ENCODE measurements at places on chromosomes 4 and X.

DNA sequence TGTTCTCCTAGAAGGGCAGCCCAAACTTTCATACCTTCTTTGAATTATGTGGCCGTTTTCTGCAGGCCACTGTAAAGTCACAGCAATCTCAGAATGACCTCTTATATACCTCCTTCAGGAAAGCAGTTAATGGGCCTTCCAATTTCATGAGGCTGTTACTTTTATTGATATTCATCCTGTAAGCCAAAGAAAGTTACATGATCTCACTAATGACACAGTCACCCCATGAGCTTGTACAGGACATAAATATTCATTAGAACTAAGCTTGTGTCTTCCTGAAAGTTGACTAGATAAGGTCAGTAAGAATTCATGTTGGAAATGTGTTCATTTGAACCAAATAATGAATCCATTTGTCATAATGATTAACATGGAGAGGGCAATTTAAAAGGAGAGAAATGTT, 283.1 kb upstream of the NWD2 start:
- no peak for DNase-seq

DNA sequence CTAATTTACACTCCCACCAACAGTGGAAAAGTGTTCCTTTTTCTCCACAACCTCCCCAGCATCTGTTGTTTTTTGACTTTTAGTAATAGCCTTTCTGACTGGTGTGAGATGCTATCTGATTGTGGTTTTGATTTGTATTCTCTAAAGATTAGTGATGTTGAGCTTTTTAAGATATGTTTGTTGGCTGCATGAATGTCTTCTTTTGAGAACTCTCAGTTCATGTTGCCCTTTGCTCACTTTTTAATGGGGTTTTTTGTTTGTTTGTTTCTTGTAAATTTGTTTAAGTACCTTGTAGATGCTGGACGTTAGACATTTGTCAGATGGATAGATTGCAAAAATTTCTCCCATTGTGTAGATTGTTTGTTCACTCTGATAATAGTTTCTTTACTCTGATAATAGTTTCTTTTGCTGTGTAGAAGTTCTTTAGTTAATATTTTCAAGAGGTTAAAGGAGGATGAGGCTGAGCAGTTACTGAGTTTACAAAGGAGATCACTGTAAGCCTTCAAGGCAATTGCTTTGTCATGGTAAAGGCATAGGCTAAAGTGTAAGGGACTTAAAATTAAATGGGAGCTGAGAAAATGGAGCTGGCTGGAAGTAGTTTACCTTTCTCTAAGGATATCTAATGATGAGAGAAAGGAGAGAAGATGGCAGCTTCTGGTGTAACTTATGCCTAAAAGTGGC, 323.4 kb downstream of the PCDH7 start:
- no peak for DNase-seq

GRCh38 chrX:49767236-49767635, 61.9 kb upstream of the PAGE4 start:
- DNase-seq, result no peak

- DNase-seq, result no peak
Observed at GRCh38 chr4:23485801-23486200, 404.0 kb downstream of the PPARGC1A start.

GRCh38 chrX:11751261-11751660, 6.8 kb upstream of the MSL3 start:
- DNase-seq, result no peak

- DNase-seq, result no peak
Observed at GRCh38 chr4:128558896-128559679, 250.4 kb upstream of the JADE1 start.

- no peak for DNase-seq
Observed at GRCh38 chr4:147899512-147899911, 167.6 kb downstream of the ARHGAP10 start.

DNA sequence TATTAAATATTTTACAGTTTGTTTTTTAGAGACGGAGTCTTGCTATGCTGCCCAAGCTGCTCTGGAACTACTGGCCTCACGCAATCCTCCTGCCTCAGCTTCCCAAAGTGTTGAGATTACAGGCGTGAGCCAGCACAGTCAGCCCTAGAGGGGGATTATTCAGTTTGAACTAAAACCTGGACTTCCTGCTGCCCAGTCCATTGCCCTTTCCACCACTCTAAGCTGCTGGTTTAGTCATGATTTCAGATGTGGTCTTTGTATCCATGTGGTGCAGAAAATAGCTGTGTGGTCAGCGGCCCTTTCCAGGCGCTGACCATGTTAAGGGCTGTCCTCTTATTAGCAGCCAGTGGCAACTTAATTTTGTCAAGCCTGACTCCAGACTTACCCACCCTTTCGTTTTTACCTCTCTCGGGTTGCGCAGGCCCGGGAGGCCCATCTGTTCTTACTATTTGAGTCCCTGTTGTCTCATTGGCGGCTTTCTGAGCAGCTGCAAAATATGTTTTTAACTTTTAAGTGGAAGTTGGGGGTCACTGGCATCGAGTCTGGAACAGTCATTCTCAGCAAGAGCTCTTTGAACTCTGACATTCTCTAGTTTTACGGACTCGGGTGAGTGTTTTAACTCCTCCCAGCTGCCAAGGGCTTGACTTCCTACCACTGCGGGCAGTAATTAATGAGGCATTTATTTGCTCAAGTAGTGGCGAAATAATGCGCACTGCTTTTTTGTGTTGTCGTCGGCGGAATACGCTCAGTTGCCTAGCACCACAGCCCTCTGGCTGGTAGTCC, 773 bp upstream of the VMA21 start:
- peak; percentile 33 for DNase-seq

- DNase-seq, result no peak
Observed at GRCh38 chr4:170270628-170271027, 180.9 kb upstream of the AADAT start.
